ENCODE measurements at places on chromosomes 3 and 15.

DNA sequence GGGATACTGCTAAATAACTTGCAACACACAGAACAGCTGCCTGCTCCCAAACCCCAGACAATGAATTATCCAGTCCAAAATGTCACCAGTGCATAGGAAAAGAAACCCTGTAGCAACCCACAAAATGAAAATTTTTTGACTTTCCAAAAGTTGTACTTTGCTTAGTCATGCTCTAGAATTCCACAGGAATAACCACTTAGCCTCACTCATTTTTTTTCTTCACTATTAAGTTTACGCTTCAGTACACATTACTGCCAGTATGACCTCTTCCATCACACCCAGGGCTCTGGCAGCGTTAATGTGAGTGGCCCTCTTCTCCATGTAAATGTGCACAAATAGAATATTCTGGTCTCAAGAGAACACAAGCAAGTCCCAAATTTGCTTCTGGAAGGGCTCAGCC, 259.8 kb downstream of the MAGI1 start:
- DNase-seq = no peak

DNA sequence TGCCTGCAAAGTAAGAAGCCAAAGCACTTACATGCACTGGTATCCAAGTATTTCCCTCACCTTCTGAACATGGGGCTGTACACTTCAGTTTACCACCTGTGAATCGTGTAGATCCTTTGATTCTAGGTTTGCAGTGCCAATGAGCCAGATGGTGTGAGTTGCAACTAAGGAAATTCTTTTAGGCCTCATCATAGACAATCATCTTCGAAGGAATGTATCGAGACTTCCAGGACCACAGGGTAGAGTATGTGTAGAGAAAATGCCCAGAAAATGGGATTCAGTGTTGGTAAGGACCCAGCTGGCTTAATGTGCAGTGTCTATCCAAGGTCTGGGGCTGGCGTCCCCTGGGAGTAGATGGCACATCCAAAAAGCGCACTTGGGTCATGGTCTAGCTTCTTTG, 323.2 kb upstream of the TPM1 start:
- DNase-seq = no peak

GRCh38 chr15:69749797-69750196, 297.2 kb downstream of the RPLP1 start:
- no peak for DNase-seq

- DNase-seq = no peak
Observed at GRCh38 chr3:65524584-65524983, 514.1 kb downstream of the MAGI1 start.

DNA sequence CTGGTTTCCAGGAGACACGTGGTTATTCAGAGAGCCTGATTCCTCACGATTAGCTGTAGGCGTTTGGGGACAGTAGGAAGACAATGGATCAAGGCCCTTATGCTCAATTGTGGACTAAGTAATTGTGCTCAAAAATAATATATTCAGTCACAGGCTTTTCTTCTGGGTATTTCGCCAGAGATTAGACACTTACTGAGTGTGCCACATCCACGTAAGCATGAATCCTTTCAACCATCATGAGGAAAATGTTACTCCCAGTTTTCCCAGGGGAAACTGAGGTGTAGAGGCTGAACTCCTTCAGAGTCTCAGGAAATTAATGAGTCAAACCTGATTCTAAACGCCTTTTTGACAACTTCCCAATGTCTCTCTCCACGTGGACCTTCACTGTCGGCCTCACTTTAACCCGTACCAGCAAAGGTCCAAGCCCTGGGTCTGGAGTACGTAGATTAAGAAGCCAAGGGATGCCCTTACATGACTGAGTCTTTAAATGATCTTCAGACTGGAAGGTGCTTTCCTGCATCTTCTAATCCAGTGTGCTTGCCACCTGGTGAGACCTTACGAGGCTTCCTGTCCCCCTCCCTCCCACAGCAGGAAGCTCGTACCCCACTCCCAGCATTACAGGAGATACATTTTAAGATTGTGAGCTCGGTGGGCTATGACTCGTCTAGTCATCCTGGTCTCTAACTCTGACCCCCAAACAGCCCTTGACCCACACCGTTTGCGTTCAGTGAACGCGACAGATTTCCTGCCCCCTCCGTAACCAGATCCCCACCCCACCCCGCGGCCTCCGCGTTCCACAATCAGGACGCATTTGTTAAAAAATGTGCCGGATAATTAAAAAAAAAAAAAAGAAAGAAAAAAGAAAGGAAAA, 1.7 kb downstream of the PKM start:
- DNase-seq = peak; percentile 50

GRCh38 chr15:42274702-42274989, 1.4 kb upstream of the TMEM87A start:
- no peak for DNase-seq

GRCh38 chr3:194277786-194278130, 73.4 kb downstream of the CPN2 start:
- DNase-seq = no peak

- no peak for DNase-seq
Observed at GRCh38 chr3:143138953-143139352, 19.4 kb downstream of the CHST2 start.

DNA sequence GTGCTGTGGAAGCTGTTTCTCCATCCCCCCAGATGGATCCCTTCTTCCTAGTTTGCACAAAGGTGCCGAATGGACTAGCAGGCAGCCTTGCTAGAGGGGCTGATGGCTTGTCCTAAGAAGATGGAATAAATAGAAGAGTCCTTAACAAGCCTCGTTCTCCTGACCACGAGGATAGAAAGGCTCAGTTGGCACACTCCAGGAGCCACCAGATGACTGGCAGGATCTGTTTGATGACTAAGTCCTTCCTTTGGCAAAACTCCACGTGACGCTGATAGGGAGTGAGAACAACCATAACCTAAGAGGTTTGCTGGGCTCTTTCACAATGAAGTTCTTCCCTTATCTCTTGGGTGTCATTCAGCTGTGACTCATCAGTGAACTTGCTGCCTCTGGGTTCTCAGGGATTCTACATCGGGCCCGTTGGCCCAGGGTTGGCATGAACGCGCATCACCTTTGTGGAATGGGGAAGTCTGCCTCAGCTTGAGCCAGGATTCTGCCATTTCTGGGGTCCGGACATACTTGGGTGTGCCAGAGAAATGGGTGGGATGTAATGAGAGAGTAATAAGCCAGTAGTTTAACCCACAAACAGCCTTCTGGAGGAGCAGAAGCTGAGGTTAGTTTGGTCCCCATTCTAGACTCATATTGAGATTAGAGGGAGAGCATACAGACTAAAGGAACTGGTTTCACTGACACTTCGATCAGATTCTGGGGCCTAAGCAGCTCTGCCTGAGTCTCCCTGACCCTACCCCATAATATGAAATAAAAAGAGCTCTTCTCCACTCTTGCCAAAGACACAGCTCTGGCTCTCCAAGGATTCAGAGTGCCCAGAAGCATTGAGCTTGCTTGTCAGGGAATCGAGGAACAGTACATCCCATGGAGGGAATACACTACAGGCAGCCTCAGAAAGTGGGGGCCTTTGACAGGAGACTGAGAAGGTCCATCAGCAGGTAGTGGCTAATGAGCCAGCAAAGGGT, 2.0 kb upstream of the MELTF start:
- DNase-seq = no peak

DNA sequence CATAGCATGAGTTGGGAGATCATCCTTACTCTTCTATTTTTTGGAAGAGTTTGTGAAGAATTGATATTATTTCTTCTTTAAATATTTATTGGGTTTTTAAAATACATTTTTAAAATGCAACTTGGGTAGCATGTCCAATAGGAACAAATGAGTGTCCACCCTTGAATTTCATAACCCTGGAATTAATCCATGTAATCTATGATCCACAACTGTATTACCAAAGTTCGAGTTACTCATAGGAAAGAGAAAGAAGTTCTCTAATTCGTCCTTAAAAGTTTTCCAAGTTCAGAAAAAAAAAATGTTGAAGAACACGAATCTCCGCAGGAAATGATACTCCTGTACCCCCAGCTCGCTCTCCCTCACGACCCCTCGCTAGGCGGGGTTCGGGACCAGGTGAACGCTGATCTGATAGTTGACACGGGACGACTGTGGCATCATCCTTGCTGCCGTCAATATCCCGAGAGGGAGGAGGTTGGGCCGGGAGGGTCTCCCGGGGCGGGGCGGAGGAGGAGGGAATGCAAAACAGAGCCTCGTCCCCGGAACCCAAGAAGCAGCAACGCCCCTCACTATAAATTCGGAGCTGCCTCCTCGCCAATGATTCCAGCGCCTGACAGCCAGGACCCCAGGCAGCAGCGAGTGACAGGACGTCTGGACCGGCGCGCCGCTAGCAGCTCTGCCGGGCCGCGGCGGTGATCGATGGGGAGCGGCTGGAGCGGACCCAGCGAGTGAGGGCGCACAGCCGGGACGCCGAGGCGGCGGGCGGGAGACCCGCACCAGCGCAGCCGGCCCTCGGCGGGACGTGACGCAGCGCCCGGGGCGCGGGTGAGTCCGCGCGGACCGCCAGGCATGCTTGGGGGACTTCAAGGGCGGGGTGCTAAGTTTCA, at the start of gene AGTR1:
Gene AGTR1 (plus strand): TSS at position 598 of the 884 bp plus-strand sequence. CDS start 43,133 bp downstream, outside the sequence.
- DNase-seq = no peak

GRCh38 chr3:167872032-167872431, 136.5 kb downstream of the SERPINI1 start:
- DNase-seq = no peak

- no peak for DNase-seq
Observed at GRCh38 chr15:68310178-68310803, 32.7 kb downstream of the FEM1B start.

DNA sequence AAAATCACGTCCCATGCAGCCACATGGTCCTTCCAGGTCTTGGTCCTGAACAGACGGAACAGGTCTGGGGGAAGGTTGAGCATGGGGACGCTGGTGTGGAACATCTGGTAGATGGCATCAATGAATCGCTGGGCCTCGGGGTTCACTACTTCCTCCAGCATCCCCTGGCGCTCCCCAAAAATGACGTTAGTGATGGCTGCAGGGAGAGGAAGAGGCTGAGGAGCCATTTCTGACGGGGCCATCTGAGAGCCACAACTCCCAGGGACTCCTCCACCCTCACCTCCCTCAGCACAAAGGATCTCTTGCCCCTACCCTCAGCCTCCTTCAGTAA, 23.7 kb downstream of the CYP11A1 start:
- no peak for DNase-seq

DNA sequence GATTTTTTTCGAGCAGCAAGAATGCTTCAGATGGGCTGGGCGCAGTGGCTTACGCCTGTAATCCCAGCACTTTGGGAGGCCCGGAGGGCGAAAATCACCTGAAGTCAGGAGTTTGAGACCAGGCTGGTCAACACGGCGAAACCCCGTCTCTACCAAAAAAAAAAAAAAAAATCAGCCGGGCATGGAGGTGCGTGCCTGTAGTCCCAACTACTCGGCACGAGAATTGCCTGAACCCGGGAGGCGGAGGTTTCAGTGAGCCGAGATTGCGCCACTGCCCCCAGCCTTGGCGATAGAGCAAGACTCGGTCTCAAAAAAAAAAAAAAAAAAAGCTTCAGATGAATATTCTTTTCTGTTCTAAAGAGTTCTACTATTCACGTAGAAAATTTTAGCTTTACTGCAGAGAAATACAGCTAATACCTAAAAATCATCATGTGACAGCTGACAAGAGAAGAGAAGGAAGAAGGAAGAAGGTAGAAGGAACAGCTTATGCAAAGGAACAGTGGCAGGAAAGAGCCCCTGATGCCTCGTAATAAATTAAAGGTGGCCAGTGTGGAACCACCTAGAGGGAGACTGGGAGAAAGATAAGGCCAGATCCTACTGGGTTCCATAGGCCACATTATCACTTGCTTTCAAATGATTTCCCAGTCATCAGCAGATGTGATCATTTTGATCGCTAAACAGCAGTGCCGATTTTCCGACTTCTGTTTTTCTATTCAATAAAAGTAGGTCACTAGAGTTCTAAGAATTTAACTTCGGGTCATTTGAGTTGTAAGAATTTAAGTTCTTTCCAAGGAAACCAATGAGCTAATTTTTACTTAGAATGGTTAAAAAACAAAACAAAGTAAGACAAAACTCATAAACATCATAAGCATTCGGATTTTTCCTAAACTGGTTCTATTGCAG, 1.5 kb downstream of the CMTM6 start:
- no peak for DNase-seq

DNA sequence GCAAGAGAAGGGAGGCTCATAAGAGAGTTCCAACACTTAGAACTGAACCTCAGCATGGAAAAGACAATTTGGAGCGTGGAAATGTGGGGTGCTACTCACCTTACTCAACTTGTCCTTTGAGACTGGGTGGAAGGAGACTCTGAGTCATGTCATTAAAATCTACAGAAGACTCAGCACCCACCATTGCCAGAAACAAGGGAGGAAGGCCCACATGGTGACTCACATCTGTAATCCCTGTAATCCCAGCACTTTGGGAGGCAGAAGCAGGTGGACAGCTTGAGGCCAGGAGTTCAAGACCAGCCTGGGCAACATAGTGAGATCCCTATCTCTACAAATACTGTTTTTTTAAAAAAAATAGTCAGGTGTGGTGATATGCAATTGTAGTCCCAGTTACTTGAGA, 161.9 kb upstream of the UBE3A start:
- no peak for DNase-seq

DNA sequence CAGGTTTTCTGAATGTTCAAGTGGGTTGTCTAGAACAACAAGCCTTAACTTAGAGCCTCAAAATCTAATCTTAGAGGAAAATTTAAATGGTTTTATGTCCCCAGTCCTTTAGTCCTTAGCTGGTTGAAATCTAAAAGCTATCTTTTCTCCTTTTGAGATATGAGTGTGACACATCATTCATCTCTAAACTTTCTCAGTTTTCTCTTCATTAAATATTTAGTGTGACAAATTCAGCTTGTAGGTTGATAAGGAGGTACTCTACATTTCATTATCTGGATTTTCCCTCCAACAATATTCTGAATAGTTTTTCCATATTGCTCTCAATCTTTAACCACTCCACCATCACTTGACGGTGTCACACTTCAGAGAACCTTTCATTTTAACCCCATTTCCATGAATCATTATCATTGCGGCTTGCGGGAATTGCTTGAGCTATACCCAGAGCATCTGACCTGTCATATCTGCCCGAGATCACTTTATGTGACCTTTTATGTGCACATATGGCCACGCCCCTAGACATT, 16.1 kb upstream of the ATP8B4 start:
- DNase-seq = no peak

DNA sequence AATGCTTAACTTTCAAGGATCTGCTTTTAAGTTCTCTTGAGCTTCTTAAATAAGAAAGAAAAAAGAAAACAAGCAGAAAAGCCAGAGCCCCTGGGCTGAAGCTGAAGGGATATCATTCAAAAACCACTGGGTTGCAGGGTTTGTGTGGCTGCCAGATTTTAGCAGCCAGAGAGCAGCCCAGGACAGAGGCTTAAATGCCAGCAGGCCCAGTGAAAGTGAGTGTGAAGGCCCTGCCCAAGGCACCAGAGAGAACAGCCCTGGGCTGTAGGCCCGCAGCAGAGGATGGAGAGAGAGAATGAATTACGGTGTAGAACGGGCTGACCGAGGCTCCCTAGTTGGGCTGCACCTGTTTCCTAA, 106.3 kb upstream of the BOC start:
- DNase-seq = no peak

GRCh38 chr3:158659454-158660237, 12.8 kb downstream of the LXN start:
- DNase-seq = peak; percentile 50

- no peak for DNase-seq
Observed at GRCh38 chr3:61725851-61726333, 164.5 kb downstream of the PTPRG start.

- DNase-seq = no peak
Observed at GRCh38 chr15:96273317-96274086, 57.0 kb upstream of the NR2F2 start.

- no peak for DNase-seq
Observed at GRCh38 chr3:107588217-107588616, 65.5 kb downstream of the BBX start.

GRCh38 chr3:107619549-107619948, 96.8 kb downstream of the BBX start:
- DNase-seq = no peak

Data from activated naive CD4-positive, alpha-beta T cell treated with anti-CD3 and anti-CD28 coated beads, Interleukin-2, amount 50 U/mL, for 16 hours (primary cell).